GM06990 (cell line): ENCODE measurements at places on chromosomes 7 and 10.

GRCh38 chr7:88357781-88358525 is 51.3 kb upstream of the STEAP4 start:
- DNase-seq, result no peak

DNA sequence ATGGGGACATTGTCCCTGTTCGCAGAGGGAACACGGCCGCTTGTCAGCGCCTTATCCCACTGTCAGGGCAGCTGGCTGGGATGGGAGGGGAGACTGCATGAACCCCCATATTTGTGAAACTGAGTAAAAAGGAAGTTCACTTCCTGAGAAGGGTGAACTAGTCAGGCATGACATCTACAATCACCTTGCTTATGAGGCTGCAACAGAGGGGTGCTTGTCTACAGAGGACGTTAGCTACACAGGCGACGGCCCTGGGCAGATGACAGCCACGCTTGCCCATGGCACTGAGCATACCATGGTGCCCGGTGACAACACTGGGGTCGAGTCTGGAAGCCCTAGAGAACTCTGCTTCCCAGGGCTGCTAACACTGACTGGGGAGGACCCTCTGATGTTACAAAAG is 46.0 kb upstream of the KDM7A start:
- DNase-seq, result peak; percentile 53

GRCh38 chr10:85735997-85736396 is 630.6 kb downstream of the GRID1 start:
- DNase-seq, result no peak

DNA sequence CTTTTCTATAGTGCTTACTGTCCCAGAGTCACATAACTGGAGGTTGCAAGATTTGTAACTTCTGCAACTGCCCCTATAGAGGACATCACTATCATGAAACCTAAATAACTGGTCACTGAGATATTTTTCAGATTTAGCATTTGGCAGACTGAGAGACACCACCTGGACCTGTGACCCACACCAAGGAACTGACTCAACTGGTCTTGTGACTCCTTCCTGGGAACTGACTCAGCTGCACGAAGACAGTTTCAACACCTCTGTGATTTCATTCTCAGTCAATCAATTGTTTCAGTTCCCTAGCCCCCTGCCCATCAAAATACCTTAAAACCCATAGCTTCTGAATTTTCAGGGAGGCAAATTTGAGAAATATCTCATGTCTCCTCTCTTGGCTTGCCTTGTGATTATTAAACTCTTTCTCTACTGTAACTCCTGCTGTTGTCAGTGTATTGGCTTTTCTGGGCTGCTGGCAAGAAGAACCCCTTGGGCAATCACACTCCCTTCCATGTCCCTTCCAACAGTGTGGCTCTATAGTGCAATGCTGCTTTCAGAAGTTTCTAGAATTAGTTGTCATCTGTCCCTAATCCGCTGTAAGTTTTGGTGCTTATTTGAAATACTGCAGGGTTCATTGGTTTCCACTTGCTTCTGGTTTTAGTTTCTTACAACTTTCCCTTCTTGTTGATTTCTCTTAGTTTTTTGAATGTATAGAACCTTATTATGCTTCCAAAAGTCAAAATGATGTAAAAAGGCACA is 127.8 kb upstream of the ADCY1 start:
- peak; percentile 15 for DNase-seq

- DNase-seq, result no peak
Observed at GRCh38 chr7:128665057-128665456, 7.0 kb upstream of the GARIN1A start.

DNA sequence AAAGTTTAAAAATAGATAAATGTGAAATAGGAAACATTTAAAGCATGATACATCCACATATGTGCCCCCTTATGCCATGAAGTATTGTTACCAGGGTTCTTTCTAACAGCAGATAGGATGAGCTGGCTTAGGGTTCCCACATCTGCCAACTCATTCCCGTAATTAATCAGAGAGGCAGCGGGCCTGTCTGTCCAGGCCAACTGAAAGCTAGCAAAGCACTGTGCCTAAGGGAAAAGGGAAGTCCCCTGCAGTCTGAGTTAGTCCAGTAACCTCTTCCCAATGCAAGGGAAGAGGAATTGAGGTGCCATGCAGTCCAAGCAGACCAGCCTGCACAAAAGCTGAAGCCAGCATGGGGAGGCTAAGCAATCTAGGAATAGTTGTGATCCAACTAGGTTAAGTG is 18.3 kb upstream of the ZC3HAV1L start:
- DNase-seq, result no peak

DNA sequence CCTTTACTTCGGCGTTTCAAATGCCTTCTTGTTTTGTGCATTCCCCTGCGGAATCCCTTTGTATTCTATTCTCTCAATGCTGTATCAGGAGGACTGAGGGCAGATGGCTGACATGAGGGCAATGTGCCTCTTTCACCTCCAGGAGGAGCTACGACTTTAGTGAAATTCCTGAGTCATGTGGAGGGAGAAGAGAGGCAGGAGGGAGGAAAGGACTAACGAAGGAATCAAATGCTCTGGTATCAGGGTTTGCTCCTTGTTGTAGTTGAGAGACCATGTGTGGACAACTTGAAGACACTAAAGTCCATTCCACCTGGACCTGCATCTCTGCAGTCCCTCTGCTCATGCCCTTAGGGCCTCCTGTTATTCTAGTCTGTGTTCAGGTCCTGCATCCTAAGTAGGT is 40.2 kb upstream of the PRSS58 start:
- DNase-seq, result no peak

- DNase-seq, result no peak
Observed at GRCh38 chr7:73451780-73452398, 18.3 kb downstream of the FZD9 start.
